ENCODE measurements at places on chromosomes 16 and 17.

GRCh38 chr17:78893684-78894083 is 9.3 kb downstream of the CEP295NL start:
- no peak for DNase-seq

DNA sequence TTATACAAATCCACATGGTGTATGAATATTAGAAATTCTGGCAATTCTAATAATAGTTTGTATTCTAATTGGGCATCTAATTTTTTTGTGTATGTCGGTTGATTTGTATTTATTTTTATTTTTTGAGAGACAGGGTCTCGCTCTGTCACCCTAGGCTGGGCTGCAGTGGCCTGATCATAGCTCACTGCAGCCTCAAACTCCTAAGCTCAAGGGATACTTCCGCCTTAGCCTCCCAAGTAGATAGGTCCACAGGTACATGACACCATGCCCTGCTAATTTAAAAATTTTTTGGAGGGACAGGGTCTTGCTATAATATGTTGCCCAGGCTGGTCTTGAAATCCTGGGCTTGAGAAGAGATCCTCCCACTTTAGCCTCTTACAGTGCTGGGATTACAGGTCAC is 104.6 kb downstream of the TRIM37 start:
- DNase-seq = no peak

DNA sequence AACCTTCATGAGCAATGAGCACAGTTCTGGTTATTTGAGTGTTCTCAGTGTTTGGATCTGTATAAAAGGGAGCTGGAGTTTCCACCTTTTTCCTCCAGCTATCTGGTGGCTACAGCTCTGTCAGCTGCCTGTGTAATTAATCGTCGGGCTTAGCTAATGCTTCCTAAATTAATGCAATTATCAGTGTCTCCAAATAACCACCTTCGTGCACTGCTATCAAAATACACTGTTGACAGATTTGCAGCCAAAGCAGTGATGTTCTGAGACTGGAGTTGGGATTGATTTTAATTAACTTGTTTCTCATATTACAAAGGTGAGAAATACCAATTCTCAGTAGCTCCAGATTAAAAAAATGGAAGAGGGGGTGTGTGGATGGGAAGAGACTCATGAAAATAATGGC is 325.8 kb downstream of the CBLN1 start:
- no peak for DNase-seq

DNA sequence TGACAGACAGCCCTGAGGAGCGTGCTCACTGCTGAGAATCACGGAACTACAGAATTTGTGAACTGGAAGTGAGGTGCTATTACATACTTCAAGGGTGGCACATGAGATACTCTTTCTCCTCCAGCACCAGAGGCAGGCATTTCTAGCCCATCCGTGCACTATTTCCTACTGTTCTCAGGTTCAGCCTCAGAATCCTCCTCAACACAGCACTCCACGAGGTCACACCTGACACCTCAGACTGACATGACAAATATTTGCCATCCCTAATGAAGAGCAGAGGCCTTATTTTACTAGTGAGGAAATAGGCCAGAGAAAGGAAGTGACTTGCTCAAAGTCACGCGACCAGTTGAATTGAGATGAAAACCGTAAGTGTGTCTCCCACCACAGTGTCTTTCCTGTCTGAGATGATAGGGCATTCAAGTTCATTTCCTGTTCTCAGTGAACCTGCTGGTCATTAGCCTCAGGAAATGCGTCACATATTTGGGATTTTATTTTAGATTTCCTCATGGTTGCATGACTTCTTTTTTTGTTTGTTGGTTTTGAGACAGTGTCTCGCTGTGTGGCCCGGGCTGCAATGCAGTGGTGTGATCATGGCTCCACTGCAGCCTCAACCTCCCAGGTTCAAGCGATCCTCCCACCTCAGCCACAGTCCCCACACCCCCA is 23.6 kb downstream of the SEZ6 start:
- peak; percentile 18 for DNase-seq

DNA sequence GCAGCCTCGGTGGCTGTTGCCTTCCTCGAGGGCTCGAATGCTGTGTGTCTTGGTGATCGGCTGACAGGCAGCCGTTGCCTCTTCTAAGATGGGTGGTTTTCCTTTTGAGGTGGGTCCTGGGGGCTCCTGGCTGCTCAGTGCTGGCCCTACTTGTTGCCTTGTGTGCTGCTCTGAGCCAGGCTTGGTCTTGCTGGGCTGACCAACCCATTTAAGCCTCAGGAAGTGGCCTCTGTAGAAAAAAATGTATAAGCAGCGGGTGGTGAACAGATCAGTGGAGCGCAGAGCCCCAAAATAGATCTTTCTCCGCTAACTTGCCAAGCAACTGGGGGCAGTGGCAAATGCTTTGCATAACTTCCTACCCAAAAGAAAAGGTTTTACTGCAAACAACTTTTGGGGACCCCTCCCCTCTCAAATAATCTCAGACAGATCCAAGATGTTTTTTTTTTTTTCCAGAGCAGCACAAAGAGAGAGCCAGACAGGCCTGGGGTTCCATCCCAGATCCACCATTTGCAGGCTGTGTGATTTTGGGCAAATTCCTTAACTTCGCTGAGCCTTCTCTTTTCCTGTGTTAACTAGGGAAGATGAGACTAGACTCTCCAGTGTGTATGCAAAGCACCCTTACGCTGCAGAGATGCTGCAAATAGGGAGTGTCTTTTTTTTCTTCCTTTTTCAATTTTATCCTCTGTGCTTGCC is 42.5 kb downstream of the PLCG2 start:
- DNase-seq = no peak

- no peak for DNase-seq
Observed at GRCh38 chr17:83030432-83030831, 49.0 kb upstream of the METRNL start.

DNA sequence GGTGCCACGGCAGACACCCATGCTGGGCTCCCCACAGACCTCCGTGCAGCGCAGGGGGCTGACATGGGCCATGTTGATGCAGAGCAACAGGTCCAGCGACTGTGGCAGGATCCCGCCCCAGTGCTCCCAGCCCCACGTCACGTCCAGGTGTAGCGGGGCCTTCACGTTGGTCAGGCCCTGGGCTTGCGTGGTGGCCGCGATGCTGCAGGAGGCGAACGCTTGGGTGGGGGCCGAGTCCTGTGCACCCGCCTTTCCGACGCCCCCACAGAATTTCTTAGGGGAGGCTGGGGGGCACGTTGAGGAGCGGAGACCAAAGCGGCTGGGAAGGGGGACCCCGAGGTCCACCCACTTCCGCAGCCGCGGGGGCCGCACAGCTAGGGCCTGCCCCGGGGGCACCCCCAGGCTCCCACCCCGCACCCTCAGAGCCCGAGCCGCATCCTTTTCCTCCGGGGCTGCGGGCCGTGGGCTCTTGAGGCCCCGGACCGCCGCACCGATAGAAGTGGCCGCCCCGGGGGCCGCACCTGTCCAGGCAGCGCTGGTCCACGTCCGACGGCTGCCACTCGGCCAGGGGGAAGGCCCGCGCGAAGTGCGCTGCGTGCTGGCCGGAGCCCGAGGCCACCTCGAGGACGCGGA is 416 bp downstream of the METTL26 start:
- peak; percentile 54 for DNase-seq

DNA sequence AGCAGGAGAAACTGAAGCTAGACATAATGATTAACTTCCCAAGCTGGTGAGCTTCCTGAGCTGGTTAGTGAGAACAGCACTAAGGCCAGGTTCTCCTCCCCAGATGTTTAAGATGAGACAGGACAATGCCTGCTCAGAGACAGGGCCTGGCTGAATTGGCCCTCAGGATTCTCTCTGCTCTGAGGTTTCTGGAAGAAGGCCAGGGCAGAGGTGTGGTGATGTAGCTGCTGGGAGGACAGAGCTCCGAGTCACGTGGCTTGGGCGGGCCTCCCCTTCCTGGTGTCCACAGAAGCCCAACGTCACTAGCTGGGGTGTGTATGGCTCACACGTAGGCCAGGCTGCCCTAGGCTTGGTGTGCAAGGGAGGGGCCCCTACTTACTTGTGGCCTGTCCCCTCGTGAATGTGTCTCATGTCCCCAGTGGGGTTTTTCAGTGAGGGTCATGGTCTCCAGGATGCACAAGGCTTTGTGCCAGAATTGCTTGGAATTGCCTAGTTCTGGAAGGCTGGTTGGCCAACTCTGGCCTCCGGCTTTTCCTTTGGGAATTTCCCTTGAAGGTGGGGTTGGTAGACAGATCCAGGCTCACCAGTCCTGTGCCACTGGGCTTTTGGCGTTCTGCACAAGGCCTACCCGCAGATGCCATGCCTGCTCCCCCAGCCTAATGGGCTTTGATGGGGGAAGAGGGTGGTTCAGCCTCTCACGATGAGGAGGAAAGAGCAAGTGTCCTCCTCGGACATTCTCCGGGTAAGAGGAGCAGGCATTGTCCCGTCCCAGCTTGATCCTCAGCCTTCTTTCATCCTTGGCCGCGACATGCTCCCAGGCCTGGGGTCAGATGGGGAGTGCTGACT is 3.4 kb downstream of the NOD2 start:
- peak; percentile 99 for DNase-seq

DNA sequence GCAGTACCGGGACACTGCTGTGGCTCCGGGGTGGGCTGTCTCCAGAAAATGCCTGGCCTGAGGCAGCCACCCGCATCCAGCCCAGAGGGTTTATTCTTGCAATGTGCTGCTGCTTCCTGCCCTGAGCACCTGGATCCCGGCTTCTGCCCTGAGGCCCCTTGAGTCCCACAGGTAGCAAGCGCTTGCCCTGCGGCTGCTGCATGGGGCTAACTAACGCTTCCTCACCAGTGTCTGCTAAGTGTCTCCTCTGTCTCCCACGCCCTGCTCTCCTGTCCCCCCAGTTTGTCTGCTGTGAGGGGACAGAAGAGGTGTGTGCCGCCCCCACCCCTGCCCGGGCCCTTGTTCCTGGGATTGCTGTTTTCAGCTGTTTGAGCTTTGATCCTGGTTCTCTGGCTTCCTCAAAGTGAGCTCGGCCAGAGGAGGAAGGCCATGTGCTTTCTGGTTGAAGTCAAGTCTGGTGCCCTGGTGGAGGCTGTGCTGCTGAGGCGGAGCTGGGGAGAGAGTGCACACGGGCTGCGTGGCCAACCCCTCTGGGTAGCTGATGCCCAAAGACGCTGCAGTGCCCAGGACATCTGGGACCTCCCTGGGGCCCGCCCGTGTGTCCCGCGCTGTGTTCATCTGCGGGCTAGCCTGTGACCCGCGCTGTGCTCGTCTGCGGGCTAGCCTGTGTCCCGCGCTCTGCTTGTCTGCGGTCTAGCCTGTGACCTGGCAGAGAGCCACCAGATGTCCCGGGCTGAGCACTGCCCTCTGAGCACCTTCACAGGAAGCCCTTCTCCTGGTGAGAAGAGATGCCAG is 12.9 kb downstream of the STH start:
- no peak for DNase-seq

Measured in RPMI8226 (cell line).